ENCODE measurements at places on chromosomes 12 and 14. TPM values are rescaled to one million over a fixed set of nuclear protein-coding genes. Genes with fewer than 3 reads are reported as not detected.
A peak's percentile ranks its signal among the peaks of the same experiment; 100 is the strongest.

KLHL33 gene
- 0.13 TPM for total RNA-seq

TAS2R30 gene
- total RNA-seq = 1.8 TPM

LRRIQ1 gene
- total RNA-seq = 5.2 TPM

HOXC12 gene
- total RNA-seq = not detected

CLEC14A gene
- total RNA-seq = 0.59 TPM

FGD6 gene
- total RNA-seq = 125 TPM

PGF gene
- total RNA-seq = 5.0 TPM

- H3K36me3 ChIP-seq = no peaks in the 10 kb centered on the region
- peak; percentile 94 for DNase-seq
- H3K4me3 ChIP-seq = peak overlapping the region; percentile 74
- no peaks in the 10 kb centered on the region for H3K4me1 ChIP-seq
Measured at GRCh38 chr14:90060312-90060964, 1.4 kb upstream of the KCNK13 start.

DNA sequence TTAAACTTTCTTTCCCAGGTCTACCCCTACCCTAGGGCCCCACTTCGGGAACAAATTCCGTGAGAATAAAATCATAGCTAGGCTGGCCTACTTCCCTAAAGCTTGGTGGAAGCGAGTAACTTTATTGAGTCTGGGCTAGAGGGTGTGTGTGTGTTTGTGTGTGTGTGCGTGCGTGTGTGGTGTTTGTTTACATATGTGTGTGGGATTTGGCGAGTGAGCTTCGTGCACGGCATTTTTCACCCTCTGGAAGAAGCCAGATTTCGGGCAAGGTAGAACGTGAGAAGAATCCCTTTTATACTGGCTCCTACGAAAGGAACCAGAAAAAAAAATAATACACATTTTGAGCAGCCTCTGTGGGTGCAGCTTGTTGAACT is 7.5 kb upstream of the LHX5 start:
- peaks cover 11% of the 10 kb centered on the region for H3K4me1 ChIP-seq
- peak; percentile 55 for DNase-seq
- H3K4me3 ChIP-seq = no peak overlapping the region
- H3K27me3 ChIP-seq = peaks cover 96% of the 10 kb centered on the region

DNA sequence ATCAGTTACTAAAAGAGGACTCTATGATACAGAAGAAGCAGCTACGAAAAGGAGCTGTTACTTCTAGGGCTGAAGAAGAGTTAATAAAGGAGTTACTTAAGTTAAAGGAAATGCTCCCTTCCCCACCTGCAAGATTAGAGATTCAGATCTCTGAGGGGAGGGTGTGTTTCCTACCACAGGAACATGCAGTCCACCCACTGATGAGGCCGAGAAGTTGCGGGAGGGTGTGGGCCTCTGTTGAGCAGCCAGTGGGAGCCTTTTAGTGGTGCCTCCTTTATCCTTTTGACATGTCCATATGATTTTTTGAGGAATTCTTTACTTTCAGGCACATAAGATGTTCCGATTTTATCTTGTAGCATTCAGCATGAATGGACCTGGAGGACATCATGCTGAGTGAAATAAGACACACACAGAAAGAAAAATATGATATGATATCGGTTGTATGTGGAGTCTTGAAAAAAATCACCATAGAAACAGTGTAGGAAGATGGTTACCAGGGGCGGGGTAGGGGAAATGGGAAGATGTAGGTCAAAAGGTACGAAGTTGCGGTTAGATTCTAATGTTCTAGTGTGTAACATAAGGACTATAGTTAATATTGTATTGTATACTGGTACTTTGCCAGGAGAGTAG is 4.4 kb upstream of the M6PR start:
- H3K4me1 ChIP-seq = no peaks in the 10 kb centered on the region
- no peak overlapping the region for H3K4me3 ChIP-seq
- no peak for DNase-seq
- H3K27ac ChIP-seq = no peak overlapping the region

- no peaks in the 10 kb centered on the region for H3K27me3 ChIP-seq
- no peak for DNase-seq
- H3K27ac ChIP-seq = no peak overlapping the region
Measured at GRCh38 chr12:22672951-22673350, 48.0 kb downstream of the ETNK1 start.

DNA sequence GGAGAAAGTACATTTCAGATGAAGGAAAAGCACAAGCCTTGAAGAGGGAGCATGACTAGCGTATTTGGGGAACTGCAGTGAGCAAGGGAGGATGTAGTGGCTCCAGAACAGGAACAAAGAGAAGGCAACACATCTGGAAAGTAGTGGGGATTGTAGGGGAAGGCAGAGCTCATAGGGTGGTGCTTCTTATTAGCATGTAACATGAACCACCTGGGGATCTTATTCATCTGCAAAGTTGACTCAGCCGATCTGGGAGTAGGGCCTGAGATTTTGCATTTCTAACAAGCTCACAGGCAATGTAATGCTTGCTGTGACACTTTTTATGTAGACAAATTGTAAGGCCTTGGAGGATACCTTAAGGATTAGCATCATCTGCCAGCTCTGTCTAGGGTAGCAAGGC is 447.3 kb downstream of the NELL2 start:
- H3K27me3 ChIP-seq = no peaks in the 10 kb centered on the region
- no peaks in the 10 kb centered on the region for H3K36me3 ChIP-seq
- no peak overlapping the region for H3K4me3 ChIP-seq
- peak; percentile 81 for DNase-seq

DNA sequence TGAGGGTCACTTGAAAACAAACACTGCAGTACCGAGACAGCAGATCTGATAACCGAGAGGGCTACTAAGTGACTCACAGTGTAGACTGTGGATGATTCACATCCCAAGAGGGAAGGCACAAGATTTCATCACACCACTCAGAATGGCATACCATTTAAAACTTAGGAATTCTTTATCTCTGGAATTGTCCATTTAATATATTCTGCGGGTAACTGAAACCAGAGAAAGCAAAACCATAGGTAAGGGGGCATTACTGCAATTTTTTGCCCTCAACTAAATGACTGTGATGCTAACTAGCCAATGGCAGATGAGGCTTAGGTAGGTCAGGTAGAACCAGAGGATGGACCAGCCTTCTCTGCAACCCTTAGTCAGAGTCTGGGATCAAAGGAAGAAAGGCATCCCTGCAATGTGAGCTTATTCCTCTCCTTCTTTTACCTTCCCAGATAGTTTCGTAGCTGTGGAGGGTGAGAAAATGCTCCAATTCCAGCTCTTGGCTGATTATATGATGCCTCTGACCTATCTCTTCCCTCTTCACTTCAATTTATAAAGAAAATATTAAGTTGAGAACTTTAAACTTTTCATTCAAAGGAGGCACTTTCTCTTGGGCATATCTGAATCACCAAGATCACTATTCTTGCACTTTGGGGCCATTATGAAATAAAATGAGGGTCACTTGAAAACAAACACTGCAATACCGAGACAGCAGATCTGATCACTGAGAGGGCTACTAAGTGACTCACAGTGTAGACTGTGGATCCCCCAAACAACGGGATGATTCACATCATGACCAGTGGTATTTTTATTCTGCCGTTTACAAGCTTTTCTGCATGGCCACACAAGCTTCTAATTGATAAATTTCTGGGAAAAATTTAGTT is 6.8 kb downstream of the ART4 start:
- no peaks in the 10 kb centered on the region for H3K4me1 ChIP-seq
- H3K27ac ChIP-seq = no peak overlapping the region
- DNase-seq = no peak
- no peaks in the 10 kb centered on the region for H3K36me3 ChIP-seq
- no peak overlapping the region for H3K4me3 ChIP-seq

DNA sequence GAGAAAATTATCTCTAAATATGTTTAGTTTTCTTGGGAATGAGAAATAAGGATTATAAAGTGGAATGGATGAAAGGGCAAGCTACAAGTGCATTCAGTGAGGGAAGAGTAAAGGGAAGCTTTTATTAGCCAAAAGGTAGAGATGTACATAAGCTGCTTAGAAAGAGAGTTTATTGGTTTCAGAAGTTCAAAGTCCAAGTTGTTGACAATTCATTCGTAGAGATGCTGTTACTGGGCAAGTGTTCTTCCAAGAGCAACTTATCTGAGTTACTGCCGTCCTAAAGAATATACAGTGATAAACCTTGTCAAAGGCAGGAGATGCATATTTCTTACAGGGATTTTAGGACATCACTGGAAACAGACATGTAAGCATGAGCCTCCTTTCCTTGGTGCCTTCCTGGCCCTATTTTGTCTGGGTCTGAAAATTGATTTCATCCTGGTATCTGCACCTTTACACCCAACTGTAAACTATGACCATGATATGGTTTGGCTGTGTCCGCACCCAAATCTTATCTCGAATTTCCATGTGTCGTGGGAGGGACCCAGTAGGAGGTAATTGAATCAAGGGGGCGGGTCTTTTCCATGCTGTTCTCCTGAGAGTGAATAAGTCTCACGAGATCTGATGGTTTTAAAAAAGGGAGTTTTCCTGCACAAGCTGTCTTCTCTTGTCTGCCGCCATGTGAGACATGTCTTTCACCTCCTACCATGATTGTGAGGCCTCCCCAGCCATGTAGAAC is 46.8 kb downstream of the TRMT5 start:
- H3K27me3 ChIP-seq = no peaks in the 10 kb centered on the region
- H3K27ac ChIP-seq = no peak overlapping the region
- H3K4me1 ChIP-seq = peaks cover 3% of the 10 kb centered on the region
- no peaks in the 10 kb centered on the region for H3K36me3 ChIP-seq

DNA sequence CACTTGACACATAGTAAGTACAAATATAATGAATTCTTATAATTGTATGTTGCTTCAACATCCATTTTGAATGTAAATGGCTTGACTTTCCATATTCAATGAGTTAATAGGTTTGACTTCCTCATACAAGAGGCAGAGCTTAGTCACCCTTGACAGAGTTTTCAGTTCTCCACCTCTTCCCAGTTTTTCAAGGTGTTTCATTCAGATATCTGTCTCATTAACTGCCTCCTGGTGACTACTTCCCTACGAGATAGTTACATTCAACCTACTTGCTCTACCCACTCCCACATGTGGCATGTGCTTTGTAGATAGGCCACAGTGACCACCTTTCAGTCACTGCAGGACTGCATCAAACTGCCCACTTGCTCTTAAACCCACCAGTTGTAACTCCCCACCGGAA is 60.0 kb downstream of the MYF5 start:
- H3K4me3 ChIP-seq = peak overlapping the region; percentile 68
- H3K4me1 ChIP-seq = peaks cover 5% of the 10 kb centered on the region
- DNase-seq = no peak
- peaks cover 49% of the 10 kb centered on the region for H3K36me3 ChIP-seq

GRCh38 chr12:83473408-83474095 is 786.8 kb downstream of the TMTC2 start:
- no peak overlapping the region for H3K27ac ChIP-seq
- no peak overlapping the region for H3K4me3 ChIP-seq
- H3K36me3 ChIP-seq = no peaks in the 10 kb centered on the region
- DNase-seq = no peak
- H3K27me3 ChIP-seq = peaks cover 53% of the 10 kb centered on the region
- H3K4me1 ChIP-seq = peaks cover 5% of the 10 kb centered on the region

DNA sequence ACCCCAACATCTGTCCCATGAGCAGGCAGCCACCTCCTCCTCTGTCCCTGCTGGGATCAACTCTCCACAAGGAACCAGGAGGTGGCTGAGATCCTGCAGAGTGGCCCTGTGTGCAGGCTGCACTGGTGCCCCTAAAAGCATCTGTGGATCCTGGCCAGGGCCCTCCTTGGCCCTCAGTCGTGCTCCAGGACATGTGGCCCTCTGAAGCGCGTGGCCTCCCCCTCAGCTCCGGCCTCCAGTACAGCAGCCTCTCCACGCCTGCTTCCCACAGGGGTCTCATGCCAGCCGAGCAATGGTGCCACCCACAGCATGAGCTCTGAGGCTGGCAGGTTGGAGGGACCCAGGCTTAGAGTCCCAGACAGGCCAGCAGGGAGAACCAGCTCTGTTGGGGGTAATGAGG is 77.4 kb upstream of the NOS1 start:
- H3K27ac ChIP-seq = no peak overlapping the region
- H3K36me3 ChIP-seq = no peaks in the 10 kb centered on the region
- H3K4me3 ChIP-seq = no peak overlapping the region
- no peaks in the 10 kb centered on the region for H3K4me1 ChIP-seq

DNA sequence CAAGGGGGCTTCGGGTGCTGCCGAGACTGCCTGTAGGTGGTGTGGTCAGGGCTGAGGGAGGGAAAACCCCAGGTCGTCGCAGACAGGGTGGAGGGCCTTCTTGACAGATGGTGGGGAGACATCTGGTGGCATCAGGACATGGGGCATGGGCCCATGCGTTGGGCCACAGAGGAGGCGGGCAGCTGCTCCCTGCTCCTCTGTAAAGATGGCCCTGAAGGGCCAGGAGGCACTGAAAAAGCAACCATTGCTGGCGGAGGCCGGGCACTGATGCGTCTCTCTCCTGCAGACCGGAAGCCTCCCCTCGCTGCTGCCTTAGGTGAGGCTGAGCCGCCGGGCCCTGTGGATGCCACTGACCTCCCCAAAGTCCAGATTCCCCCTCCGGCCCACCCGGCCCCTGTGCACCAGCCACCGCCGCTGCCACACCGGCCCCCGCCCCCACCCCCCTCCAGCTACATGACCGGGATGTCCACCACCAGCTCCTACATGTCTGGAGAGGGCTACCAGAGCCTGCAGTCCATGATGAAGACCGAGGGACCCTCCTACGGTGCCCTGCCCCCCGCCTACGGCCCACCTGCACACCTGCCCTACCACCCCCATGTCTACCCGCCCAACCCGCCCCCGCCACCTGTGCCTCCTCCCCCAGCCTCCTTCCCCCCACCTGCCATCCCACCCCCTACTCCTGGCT is 28.8 kb downstream of the CCNK start:
- H3K4me3 ChIP-seq = no peak overlapping the region
- DNase-seq = no peak
- peaks cover 69% of the 10 kb centered on the region for H3K36me3 ChIP-seq
- H3K27me3 ChIP-seq = no peaks in the 10 kb centered on the region

- peak overlapping the region; percentile 79 for H3K4me3 ChIP-seq
- peaks cover 4% of the 10 kb centered on the region for H3K4me1 ChIP-seq
- peaks cover 11% of the 10 kb centered on the region for H3K27me3 ChIP-seq
- H3K36me3 ChIP-seq = peaks cover 14% of the 10 kb centered on the region
- no peak overlapping the region for H3K27ac ChIP-seq
Measured at GRCh38 chr14:105418269-105419194, 1.1 kb upstream of the MTA1 start.

- no peaks in the 10 kb centered on the region for H3K36me3 ChIP-seq
- H3K4me1 ChIP-seq = no peaks in the 10 kb centered on the region
- no peaks in the 10 kb centered on the region for H3K27me3 ChIP-seq
- DNase-seq = no peak
Measured at GRCh38 chr14:63666335-63666734, 24.7 kb upstream of the WDR89 start.

DNA sequence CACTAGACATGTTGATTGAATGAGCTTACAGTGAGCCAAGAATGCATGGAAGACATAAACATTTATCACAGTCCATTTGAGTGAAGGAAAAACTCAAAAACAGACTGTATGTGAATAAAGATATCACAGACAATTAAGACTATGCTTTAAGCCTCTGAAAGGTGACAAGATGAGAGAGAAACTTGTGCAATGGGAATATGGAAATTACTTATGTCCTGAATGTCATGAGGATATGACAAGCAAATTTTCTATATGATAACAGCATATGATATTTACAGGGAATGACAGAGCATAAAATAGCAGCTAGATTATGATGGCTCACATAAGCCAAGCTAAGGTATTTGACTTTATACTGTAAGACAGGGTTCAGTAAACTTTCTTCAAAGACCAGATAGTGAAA is 1153.1 kb upstream of the USP15 start:
- no peaks in the 10 kb centered on the region for H3K27me3 ChIP-seq
- no peak overlapping the region for H3K4me3 ChIP-seq
- no peak overlapping the region for H3K27ac ChIP-seq
- H3K36me3 ChIP-seq = no peaks in the 10 kb centered on the region
- H3K4me1 ChIP-seq = no peaks in the 10 kb centered on the region

Measured in endodermal cell (in vitro differentiated cells).